A549 (cell line): ENCODE measurements at places on chromosomes 7 and 10. TPM values are rescaled to one million over a fixed set of nuclear protein-coding genes. Genes with fewer than 3 reads are reported as not detected.

GRCh38 chr10:95416270-95416669, 125.5 kb upstream of the PDLIM1 start:
- no peak for DNase-seq

GRCh38 chr10:69269761-69270160, 8.5 kb upstream of the HK1 start:
- no peak for DNase-seq

DNA sequence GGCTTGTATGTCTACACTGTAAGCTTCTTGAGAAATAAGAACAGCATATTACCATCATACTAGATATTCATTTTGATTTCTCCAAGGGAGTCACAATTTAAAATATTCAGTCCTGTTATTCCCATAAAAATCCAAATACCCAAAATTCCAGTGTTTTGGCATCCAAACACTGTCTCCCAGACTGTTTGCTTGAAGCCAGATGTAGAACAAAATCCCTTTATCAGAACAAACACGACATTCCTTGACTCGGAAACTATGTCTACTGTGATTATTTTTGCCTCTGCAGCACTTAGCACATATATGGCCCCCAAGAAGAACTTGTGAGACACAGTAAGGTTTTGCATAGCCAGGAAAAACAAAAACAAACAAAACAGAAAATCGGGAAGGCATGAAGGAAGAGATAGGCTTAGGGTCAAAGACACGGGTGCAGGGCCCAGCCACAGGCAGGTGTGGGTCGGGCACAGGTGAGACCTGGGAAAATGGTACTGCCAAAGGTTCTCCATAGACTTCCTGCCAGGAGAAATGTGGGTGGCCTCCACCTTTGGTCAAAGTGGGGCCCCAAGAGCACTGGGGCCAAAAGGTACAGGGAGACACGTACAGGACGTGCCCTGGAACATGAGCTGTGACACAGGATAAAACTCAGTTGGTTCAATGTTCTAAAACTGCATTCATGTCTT, 36.5 kb downstream of the CPXM2 start:
- DNase-seq = no peak

GRCh38 chr10:63573068-63573697, 52.0 kb downstream of the REEP3 start:
- no peak for DNase-seq

DNA sequence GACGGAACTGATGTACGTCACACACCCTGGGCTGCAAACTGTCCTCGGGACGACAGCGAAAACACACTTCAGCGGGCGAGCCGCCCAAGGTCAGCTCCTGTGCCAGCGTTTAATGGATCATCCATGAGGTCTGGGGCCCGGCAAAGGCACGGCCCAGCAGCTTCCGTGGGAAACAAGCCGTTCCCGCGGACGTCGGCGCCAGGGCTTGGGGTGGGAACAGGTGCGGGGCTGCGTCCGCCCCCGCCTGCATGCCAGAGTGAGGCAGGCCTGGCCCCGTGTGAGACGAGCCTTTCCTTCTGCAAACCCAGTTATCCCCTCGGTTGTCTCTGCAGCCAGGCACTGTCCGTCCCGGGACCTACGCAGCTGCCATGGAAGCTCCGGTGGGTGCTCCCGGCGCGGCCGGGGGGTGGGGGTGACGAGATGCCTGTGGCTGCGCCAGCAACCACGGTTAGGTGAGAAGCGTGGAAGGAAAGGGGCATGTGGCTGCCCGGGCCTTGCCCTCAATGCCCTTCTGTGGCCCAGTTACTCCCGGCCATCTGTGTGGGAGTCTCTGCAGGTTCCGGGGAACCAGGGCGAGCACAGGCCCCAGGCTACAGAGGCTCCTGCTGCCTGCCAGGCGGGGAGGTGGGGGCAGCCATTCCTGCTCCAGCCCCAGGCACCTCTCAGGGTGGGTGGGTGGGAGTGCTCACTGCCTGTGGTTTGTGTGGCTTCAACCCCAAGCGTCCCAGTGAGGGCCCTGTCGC, 42.2 kb upstream of the PDGFA start:
- DNase-seq = no peak

- no peak for DNase-seq
Measured at GRCh38 chr10:65845916-65846315, 1079.9 kb upstream of the LRRTM3 start.

DNA sequence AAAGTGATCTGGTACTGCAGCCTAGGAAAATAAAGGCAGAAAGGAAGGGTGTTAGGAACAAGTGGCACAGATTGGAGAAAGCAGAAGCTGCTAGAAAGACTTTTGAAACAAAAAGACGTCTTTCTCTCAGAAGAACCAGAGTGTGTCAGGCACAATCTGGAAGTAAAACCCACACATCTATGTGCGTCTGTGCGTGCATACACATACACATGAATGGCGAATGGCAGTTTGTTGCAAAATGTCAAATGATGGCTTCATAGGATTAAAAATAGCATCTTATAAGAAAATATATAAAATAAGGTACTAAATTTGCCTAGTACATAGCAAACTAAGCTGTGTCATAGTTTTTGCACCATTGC, 246.3 kb downstream of the CDK14 start:
- DNase-seq = no peak

DNA sequence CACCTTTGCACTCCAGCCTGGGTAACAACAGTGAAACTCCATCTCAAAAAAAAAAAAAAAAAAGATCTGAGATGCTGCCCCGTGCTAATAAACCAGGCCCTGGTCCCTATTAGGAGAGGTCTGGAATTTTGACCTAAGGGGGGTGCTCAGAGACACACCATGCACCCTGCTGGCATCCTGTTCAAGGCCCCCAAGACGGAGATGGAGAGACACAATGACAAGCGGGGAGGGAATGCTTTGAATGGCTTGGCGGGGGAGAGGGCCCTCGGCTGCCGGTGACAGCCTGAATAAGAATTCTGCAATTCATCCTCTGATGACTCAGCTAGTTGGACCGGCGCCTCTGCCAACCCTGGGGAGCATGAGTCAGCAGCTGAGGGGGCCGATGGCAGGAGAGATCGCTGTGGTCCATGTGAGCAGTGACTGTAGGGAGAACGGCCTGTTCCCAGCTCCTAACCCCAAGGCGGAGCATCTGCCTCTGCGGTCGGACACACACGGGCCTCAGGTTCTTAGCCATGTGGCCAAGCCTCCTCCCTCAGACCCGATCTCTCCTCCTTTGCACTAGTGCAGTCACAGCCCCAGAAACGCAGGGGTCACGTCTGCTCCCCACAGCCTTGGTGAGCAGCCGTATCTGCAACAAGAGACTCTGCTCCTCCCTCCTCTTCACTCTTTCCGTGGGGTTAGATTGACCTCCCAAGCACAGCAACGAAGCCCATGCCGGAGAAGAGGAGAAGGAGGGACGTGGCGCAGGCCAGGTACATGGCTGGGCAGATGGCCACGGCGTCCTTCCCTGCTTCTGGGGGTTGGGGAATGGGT, 14.9 kb downstream of the TRIM56 start:
- peak; percentile 98 for DNase-seq

- no peak for DNase-seq
Measured at GRCh38 chr10:82245906-82246560, 371.0 kb downstream of the NRG3 start.

GRCh38 chr10:113646336-113647201, 17.3 kb downstream of the NRAP start:
- DNase-seq = no peak

DNA sequence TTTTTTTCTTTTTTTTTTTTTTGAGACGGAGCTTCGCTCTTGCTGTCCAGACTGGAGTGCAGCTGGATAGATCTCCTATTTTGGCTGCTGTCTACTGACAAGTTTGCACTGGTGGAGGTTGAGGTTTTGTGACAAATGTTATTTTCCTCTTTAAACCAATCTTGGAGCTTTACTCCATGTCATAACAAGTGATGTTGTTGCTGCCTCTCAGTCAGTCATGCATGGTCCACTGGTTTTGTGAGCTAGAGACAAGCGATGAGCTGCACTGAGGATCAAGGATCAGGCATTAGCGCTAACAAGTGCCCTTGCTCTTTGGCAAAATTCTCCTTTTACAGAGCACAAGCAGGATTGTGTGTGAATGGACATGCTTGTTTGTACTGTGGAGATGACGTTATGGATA, 805 bp upstream of the WDFY4 start:
- DNase-seq = no peak

GRCh38 chr7:158574308-158575036, 13.2 kb downstream of the PTPRN2 start:
- no peak for DNase-seq

DNA sequence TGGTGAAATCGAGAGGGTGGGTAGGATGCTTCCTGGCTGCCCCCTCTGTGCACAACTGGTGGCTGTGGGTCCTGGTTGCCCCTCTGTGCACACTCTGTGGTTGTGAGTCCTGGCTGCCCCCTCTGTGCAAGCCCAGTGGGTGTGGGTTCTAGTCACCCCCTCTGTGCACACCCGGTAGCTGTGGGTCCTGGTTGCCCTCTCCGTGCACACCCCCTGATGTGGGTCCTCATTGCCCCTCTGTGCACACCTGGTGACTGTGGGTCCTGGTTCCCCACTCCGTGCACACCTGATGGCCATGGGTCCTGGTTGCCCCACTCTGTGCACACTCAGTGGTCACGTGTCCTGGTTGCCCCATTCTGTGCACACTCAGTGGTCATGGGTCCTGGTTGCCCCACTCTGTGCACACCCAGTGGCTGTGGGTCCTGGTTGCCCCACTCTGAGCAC, 20.3 kb upstream of the RET start:
- no peak for DNase-seq

DNA sequence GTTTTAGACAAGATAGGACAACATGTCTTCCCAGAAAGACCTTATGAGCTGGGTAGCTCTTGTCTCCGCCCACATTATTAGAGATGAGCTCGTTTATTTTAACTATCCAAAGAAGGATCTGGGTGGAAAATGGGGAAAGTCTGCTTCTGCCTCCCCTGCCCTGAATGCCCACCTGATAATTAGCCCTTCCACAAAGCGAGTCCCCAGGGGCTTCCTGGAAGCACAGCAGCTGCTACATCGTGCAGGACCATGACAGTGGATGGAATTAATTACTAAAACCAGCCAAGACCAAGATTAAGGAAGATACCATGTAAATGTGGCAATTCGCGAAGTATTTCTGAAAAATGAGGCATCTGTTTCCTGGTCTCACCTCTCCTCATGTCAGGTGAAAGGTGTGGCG, 374.4 kb downstream of the PAXIP1 start:
- no peak for DNase-seq

DNA sequence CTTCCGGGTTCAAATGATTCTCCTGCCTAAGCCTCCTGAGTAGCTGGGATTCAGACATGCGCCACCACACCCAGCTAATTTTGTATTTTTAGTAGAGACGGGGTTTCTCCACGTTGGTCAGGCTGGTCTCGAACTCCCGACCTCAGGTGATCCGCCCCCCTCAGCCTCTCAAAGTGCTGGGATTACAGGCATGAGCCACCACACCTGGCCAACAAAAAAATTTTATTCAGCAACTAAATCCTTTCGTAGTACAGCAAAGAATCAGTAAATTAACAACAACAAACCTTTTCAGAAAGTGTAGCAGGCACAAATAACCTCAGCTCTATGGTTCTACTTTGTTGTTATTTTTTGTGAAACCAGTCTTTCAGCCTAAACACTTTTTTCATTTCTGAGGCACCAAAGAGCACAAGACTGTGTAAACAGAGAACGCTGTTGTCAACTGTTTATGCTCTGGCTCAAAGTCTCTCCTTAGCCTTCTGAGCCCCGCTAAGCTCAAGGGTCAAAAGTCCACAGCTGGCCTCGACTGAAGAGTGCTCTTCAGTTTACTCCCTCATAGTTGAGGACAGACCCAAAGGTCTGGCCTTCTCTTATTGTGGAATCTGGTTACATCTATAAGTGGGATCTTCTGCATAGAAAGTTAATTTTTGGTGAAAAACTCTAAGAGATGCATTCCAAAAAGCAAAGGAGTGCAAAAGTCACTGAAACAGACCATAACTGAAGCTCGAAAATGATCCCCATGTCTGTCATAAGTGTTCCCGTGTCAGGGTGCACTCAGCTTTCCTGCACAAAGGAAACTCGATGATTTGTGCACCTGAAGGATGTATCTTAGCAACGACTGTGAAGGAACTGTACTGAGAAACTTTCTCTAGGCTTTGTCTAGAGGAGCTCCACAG, 24.6 kb upstream of the DDX50 start:
- DNase-seq = no peak

- no peak for DNase-seq
Measured at GRCh38 chr7:54556121-54556520, 13.9 kb downstream of the VSTM2A start.

DNA sequence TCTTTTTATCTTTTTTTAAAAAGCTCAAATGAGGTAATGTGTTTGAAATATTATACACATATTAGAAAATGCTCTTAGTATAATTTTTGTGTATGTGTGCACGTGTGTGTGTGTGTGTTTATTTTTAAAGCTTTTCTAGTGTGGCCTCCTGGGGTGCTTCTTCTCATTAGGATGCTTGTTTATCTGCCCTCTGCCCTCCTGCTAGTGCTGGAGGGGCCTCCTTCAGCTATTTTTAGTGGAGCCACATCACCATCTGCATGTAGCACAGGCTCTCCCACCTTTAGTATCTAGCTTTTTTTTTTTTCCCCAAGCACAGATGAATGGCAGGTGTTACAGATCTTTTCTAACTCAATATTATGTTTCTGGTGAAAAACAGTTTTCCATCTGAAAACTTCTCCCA, 155.7 kb upstream of the TMEM229A start:
- DNase-seq = no peak

DNA sequence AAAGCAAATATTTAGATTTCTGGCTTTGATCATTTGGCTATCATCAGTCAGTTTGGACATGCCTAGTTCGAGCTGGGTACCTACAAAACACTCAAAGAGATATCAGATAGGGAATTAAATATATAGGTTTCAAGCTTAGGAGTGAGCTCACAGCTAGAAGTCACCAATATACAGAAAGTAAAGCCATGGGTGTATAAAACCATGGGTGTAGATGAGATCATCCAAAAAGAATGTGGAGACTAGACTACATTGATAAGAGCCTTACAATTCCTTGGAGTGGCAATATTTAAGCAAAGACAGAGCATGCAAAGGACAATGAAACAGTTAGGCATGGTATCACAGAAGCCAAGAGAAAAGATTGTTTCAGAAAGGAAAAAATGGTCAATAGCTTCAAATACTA, 7.2 kb upstream of the RALA start:
- DNase-seq = no peak

GRCh38 chr7:113768387-113768786, 150.4 kb downstream of the PPP1R3A start:
- DNase-seq = no peak

DNA sequence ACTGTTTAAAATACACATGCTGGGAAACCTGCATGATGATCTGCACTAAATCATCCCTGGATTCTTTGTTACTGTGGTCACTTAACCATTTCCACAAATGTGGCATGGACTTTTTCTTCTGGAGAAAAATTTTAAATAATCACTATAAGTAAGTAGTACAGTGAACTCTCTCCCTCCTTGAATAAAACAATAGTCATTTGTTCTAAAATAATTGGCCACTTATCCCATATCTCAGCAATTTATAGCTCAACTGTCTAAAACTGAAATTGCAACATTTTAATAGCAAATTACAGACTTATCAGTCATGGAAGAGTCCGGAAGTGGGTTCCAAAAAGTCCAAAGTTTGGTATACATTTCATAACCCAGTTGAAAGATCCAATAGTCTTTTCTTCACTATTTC, 90.9 kb downstream of the MTERF1 start:
- DNase-seq = no peak

- DNase-seq = no peak
Measured at GRCh38 chr10:125133696-125134482, 26.5 kb downstream of the CTBP2 start.

Gene PHKG1
- 0.77 to 1.2 TPM (median 1.0 TPM) in 3 replicates for polyA plus RNA-seq

Gene HYCC1
- 22.1 to 24.6 TPM (median 22.5 TPM) in 3 replicates for polyA plus RNA-seq

Gene INSYN2A
- 0.47 to 0.62 TPM (median 0.54 TPM) in 3 replicates for polyA plus RNA-seq

Gene SFTPA1
- not detected in 3 replicates for polyA plus RNA-seq

Gene CYP26A1
- polyA plus RNA-seq = 7.2 to 10.8 TPM (median 9.8 TPM) in 3 replicates
